ENCODE measurements at places on chromosomes 13 and 19.

GRCh38 chr13:48901781-48902180 is 73.9 kb upstream of the FNDC3A start:
- no peak for DNase-seq

DNA sequence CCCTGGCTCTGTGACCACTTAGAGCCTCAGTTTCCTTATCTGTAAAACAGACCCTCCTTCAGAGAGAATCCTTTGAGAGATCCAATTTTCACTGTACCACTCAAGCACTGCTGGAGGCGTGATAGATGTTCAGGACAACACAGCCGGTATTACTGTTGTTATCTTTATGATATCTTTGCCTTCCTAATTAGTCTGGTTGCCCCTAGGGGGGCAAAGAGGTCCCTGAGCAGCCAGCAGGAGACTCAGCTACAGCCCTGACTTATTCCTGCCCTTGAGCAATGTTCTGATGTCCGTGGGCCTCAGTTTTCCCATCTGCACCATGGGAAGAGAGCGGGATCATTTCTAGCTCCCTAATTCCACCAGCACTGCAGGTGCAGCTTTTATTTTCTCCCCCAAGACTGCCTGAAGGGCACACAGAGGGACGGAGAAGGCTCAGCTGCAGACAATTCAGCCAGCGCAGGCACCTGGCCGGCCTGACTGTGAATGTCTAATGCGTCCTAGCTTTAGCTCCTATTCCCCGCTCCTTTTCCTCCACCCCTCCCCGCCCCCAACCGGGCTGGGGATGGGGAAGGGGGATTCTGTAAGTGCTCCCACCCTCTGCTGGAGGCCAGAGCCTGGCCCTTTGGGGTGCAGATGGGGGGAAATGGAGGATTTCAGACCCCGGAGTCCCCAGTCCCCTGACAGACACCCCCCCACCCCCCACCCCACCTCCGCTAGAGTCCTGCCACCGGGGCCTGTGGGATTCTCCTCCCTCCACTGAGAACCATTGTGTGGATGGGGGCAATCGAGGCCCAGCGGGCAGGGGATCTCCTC is 16.2 kb downstream of the TLE5 start:
- no peak for DNase-seq

GRCh38 chr19:54141356-54141755 is 3.8 kb downstream of the CNOT3 start:
- no peak for DNase-seq

GRCh38 chr19:56637976-56638555 is 4.9 kb upstream of the SMIM17 start:
- no peak for DNase-seq

DNA sequence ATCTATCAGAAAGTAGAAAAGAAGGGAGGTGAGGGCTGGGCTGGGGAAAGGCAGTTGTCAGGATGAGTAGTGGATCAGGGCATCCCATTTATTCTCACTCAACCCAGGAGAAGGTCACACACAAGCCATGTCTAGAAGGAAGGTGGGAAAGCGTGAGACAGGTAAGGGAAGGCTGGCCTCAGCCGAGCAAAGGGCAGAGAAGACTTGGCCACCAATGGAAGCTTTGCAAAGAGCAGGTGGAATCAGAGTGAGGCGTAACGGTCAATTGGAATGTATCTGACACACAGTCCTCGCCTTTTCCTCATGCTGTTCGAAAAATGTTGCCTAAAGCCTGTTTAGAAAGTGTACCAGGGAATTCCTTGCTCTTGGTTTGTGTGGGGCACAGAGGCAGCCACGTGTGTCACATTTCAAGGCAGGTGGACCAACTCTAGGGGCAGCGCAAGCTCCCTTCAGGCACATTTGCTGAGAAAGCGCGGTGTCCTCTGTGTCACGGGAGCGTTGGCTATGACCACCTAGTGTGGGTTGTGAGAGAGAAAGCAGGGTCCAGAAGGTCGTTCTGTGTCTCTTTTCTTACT is 118.8 kb upstream of the SPATA13 start:
- no peak for DNase-seq

DNA sequence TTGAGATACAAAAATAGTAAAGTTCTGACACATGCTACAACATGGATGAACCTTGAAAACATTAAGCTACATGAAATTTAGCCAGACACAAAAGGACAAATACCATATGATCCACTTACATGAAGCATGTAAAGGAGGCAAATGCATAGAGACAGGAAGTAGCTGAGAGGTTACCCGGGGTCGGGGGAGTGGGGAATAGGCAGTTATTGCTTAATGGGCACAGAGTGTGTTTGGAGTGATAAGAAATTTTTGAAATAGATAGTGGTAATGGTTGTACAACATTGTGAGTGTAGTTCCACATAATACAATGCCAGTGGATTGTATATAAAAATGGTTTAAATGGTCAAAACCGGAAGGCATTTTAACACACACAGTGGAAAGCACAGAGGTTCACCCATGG is 4.3 kb downstream of the N4BP2L1 start:
- DNase-seq: no peak

GRCh38 chr13:55577847-55578210 is 1562.9 kb upstream of the PRR20A start:
- DNase-seq: no peak

DNA sequence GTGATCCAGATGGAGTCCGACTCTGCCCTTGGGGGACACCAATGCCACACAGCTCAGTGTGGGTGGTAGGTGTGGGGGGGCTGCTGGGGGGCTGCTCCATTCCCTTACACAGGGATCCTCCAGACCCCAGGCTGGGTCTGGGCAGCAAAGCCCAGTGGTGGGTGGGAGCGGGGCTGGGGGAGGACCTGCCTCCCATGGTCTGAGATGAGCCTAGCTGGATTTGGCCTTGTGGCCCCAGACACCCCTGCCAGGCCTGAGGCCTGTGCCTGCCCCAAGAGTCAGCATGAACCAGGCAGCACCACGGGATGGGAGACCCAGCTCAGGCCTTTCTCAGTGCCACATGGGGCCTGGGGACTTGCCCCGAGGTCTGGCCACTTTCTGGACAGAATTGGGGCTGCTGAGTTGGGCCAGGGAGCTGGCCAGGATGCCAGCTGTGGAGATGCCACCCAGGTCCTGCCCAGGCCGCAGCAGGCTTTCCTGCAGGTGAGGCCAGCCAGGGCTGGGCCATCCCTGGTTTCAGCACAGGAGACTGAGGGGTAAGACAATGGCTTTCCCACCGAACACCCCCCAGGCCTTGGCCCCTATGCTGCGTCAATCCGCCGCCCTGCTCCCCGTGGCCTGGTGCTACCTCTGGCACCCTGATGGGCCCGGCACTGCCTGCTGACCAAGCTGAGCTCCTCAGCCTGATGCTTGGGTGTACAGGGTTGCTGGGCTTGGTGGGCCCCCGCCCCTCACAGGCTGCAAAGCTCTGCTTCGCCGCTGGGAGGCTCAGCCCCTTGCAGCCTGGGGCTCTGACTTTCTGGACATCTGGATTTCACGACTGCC is 24.2 kb downstream of the CEBPG start:
- DNase-seq: peak; percentile 55

- no peak for DNase-seq
These were observed 460 bp downstream of the KMT5C start for GRCh38 chr19:55339889-55340783.

- DNase-seq: no peak
These were observed 237.0 kb downstream of the LACC1 start for GRCh38 chr13:44116562-44117332.

GRCh38 chr13:98965325-98965724 is 12.5 kb downstream of the DOCK9 start:
- no peak for DNase-seq

GRCh38 chr19:46147791-46148288 is at the start of gene IGFL2:
Gene IGFL2, plus strand, starts transcription at chr19:46148238. Its CDS starts 41 bp downstream, at chr19:46148279.
- no peak for DNase-seq

DNA sequence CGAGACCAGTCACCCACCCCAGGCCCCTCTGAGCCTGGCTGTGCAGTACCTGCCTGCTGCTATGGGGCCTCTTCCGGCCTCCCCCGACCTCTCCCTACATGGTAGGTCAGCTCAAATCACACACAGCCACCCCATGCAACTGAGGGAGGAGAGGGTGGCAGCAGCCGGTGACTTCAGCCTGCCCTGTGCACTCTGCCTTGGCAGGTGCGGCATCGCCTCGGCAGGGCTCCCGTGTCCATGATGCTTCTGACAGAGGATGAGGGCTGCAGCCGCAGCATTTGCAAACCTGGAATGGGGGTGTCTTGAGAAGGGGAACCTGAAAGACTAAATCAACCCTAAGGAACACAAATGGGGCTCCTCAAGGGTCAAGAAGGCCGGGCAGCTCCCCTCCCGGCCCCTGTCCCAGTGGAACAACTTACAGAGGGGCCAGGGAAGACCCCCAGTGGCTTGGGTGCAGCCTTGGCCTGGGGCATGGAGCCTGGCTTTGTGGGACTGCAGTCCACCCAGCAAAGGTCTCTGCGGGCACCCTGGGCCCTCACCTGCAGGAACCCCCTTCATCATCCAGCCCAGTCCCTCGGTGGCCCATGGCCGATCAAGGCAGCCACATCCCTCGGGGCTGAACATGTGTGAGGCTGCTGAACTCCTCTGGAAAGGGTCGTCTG is 6.7 kb downstream of the TEX29 start:
- DNase-seq: peak; percentile 50

DNA sequence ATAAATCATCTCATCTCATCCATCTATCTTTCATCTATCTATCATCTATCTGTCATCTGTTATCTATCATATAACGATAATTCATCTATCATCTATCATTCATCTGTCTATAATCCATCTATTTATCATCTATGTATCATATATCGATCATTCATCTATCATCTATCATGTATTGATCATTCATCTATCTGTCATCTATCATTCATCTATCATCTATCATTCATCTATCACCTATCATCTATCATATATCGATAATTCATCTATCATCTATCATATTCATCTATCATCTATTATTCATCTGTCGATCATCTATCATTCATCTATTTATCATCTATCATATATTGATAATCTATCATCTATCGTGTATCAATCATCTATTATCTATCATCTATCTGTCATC is 100.4 kb upstream of the ZNF492 start:
- no peak for DNase-seq

DNA sequence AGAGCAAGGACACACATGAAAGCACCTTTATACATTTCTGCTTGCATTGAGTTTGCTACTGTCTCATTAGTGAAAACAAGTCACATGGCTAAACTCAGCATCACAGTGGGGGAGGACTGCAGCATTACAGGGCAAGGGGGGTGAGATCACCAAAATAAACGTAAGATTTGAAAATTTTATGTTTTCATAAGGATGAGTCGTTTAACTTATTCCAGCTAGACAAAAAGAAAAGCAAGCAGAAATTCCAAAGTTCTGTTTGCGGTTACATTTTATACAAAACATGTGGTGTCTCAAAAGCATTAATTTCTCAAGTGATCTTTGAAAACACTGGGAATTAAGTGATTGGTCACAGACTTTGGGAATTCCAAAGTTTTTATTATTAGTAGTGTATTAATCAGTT is 261.4 kb upstream of the RXFP2 start:
- DNase-seq: no peak

GRCh38 chr13:24053519-24054251 is 106.8 kb upstream of the SPATA13 start:
- DNase-seq: peak; percentile 82

DNA sequence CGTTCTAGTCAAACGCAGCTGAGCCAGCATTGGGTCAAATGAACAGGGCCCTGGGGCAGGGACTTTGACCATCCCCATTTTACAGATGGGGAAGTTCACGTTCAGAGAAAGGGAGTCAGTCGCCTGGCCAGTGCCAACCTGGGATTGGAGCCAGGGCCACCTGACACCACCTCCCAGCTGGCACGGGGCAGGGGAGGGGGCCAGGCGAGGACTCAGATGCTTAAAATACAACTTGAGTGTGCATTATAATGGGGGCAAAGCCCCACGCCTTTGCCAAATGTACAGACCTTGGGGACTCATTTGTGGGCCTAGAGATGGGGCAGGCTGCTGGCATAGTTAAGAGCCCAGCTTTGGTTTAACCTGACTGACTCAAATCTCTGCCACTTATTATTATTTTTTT is 14.6 kb downstream of the PRR12 start:
- DNase-seq: no peak

DNA sequence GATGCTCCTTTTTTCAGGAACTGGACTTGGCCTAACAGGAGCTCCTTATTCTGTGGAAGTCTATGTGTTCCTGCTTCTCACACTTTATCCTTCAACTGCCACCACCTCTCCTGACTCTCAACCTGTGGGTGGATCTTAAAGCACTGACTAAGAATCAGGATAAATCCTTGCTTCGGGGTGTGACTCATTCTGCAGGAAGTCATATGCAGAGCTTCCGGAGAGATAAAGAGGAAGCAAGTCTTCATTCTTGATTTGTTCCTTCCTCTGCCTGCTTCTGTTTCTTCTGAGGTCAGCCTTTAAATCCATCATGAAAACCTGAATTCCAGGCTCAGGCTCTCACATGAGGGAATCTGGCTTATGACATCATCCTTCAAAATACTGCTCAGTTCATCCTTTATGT is 137.1 kb upstream of the ATXN8OS start:
- no peak for DNase-seq

GRCh38 chr13:97267418-97268059 is 45.4 kb downstream of the MBNL2 start:
- DNase-seq: no peak

DNA sequence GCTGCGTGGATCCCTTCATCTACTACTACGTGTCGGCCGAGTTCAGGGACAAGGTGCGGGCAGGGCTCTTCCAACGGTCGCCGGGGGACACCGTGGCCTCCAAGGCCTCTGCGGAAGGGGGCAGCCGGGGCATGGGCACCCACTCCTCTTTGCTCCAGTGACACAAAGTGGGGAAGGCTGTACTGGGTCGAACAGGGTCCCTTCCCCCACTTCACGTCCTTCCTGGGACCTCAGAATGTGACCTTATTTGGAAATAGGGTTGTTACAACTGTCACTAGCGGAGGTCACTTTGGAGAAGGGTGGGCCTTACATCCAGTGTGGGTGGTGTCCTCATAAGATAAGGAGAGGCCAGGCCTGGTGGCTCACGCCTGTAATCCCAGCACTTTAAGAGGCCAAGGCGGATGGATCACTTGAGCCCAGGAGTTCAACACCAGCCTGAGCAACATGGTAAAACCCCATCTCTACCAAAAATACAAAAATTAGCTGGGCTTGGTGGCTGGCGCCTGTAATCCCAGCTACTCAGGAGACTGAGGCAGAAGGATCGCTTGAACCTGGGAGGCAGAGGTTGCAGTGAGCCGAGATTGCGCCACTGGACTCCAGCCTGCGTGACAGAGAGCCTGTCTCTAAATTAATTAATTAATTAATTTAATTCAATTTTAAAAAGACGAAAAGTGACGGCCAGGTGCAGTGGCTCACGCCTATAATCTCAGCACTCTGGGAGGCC is 1.8 kb downstream of the F2RL3 start:
- DNase-seq: no peak

DNA sequence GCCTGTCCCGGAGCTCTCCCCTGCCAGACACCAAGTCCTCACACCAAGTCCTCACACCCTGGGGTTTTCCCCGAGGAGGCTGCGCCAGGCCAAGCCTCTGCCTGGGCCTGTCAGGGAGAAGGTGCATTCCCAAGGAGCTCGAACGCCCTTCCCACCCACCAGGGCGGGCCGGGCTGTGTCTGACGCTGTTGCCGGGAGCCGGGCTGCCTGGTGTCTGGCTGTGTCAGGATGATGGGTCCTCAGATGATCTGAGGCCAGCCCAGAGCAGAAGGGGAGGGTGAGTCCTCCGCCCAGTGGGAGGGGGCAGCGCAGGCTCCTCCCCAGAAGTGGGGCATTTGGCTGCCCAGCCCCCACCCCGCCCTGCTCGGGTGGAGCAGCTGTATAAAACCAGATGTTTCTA is 2.3 kb upstream of the HAS1 start:
- DNase-seq: no peak

Measured in activated effector memory CD4-positive, alpha-beta T cell treated with anti-CD3 and anti-CD28 coated beads, Interleukin-2, amount 50 U/mL, for 16 hours (primary cell).